ENCODE measurements at places on chromosomes 7 and 10. TPM values are rescaled to one million over a fixed set of nuclear protein-coding genes. Genes with fewer than 3 reads are reported as not detected.

Gene TRIM73
- total RNA-seq = 2.9 TPM

Gene WEE2
- total RNA-seq = 0.12 TPM

Gene GIMAP6
- total RNA-seq = 49.2 TPM

Gene CPVL
- total RNA-seq = 20.6 TPM

Gene LRIT1
- not detected for total RNA-seq

Gene UCN3
- total RNA-seq = not detected

Gene SEMA3E
- total RNA-seq = 35.0 TPM

Gene GNAT3
- total RNA-seq = not detected

Gene TCAF2
- 6.3 TPM for total RNA-seq

Gene ALKBH4
- total RNA-seq = 8.7 TPM

Gene SPDYE18
- total RNA-seq = 1.2 TPM

DNA sequence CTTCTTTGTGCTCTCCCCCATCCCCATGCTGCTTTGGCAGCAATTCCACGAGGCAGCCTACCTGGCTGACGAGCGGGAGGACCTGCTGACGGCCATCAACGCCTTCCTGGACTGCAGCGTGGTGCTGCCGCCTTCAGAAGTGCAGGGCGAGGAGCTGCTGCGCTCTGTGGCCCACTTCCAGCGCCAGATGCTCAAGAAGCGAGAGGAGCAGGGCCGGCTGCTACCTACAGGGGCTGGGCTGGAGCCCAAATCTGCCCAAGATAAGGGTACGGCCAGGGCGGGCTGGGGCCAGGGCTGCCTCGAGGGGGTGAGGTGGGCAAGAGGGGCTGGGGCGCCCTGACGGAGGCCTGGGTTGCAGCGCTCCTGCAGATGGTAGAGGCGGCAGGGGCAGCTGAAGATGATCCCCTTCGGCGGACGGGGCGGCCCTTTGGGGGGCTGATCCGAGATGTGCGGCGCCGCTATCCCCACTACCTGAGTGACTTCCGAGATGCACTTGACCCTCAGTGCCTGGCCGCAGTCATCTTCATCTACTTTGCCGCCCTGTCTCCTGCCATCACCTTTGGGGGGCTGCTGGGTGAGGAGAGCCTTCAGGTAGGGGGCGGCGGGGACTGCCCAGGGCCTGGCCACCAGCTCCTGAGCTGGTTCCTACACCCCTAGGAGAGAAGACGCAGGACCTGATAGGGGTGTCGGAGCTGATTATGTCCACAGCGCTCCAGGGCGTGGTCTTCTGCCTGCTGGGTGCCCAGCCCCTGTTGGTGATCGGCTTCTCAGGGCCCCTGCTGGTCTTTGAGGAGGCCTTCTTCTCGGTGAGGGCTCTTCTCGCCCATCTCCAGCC, 9.4 kb downstream of the FASTK start:
- DNase-seq = no peak
- no peak overlapping the region for H3K4me3 ChIP-seq
- no peak overlapping the region for H3K27ac ChIP-seq
- H3K4me1 ChIP-seq = no peaks in the 10 kb centered on the region
- peaks cover 6% of the 10 kb centered on the region for H3K36me3 ChIP-seq

- no peaks in the 10 kb centered on the region for H3K36me3 ChIP-seq
- H3K4me1 ChIP-seq = peaks cover 9% of the 10 kb centered on the region
- DNase-seq = no peak
- no peak overlapping the region for H3K4me3 ChIP-seq
These were observed 37.2 kb downstream of the IMMP2L start for GRCh38 chr7:111525100-111525499.

GRCh38 chr7:155987681-155988235, 175.5 kb upstream of the SHH start:
- peak; percentile 46 for DNase-seq
- H3K27ac ChIP-seq = no peak overlapping the region
- H3K4me1 ChIP-seq = no peaks in the 10 kb centered on the region
- no peaks in the 10 kb centered on the region for H3K36me3 ChIP-seq
- H3K27me3 ChIP-seq = no peaks in the 10 kb centered on the region

DNA sequence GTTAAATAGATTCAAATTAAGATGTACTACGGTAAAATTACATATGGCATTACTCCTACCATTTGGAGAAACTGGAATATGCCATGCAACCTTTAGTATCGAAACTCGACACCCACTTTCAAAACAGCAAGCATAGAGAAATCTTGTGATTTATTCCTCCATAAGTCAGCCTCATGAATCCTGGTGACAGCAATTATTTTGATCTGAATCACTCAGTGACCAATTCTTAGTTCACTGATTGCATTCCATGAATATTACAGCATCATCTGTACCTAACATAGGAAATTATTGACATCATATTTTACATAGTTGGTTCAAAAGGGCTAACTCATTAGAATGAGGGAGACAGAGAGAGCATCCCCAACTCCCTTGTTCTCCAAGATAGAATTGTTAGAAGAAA, 89.6 kb downstream of the CACNB2 start:
- H3K27ac ChIP-seq = no peak overlapping the region
- H3K4me1 ChIP-seq = no peaks in the 10 kb centered on the region
- H3K27me3 ChIP-seq = no peaks in the 10 kb centered on the region

DNA sequence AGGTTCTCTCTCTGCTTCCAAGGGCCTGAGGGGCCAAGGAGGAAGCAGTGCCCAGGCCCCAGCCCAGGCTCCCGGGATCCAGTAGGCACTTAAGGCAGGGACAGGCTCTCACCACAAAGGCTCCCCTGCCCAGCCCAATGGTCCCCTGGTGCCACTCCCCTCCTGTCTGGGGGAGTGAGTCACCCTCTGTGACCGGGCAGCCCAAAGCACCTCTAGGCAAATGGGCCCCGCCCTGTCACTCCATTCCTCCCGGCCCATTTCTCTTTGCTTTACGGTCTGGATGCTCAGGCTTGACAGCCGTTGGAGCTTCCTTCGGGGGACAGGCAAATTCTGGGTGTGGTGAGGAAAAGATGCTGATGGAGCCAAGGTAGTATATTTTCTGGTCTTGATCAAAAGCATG, at the start of gene CALHM3:
Gene CALHM3, minus strand, starts transcription at position 106 of the 400 bp plus-strand sequence. CDS start 208 bp downstream, outside the sequence.
- no peaks in the 10 kb centered on the region for H3K27me3 ChIP-seq
- DNase-seq = no peak
- no peaks in the 10 kb centered on the region for H3K4me1 ChIP-seq
- H3K4me3 ChIP-seq = no peak within 1 kb of the TSS
- no peak within 1 kb of the TSS for H3K27ac ChIP-seq
- H3K36me3 ChIP-seq = no peaks in the 10 kb centered on the region

DNA sequence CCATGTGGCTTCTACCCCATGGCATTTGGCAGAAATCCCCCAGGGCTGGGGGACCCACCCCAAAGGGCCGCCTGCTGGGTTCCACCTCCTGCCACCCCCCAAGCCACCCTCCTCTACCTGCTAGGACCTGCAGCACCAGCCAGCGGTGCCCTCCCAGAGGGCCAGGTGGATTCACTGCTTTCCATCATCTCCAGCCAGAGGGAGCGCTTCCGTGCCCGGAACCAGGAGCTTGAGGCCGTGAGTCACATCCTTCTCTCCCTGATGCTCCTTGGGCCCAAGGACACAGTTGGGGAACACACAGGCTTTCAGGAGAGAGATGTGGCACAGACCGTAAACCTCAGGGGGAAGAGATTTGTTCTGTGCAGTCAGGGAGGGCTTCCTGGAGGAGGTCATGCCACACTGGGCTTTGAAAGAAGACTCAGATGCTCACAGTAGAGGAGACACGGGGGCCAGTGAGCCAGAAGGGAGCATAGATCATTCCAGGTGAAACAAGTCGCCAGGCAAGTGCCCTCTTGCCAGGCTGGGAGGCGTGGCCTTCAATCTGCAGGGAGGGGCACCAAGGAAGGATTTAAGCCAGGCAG, 11.5 kb upstream of the SH2B2 start:
- DNase-seq = no peak
- no peak overlapping the region for H3K27ac ChIP-seq
- H3K27me3 ChIP-seq = no peaks in the 10 kb centered on the region
- no peaks in the 10 kb centered on the region for H3K4me1 ChIP-seq

DNA sequence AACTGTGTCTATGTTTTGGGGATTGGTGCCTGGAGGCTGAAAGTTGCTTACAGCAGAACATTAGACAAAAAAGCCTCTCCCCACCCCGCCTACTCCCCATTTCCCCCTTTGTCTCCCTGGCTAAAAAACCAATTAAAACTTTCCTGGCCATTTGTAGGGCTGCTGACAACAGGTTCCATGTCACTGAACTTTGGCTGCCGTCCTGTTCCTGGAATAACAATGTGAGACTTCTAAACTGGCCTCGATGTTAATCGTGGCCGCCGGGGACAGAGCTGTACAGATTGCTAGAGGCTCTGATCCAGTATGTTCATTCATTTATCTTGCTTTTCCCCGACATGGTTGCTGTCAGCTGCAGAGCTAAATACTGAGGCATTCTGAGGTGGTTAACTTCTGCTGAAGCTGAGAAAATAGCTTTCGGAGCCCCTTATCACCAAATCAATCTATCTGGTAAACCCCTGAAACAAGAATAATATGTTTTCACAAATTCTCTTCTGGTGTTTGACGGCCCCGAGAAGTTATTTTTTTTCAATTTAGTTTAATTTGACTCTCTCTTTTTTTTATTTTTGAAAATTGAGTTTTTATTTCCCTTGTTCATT, 271.6 kb downstream of the GFRA1 start:
- H3K4me3 ChIP-seq = no peak overlapping the region
- no peak overlapping the region for H3K27ac ChIP-seq
- no peak for DNase-seq
- H3K36me3 ChIP-seq = no peaks in the 10 kb centered on the region
- H3K27me3 ChIP-seq = no peaks in the 10 kb centered on the region
- H3K4me1 ChIP-seq = no peaks in the 10 kb centered on the region

GRCh38 chr7:151181011-151181431, 6.0 kb downstream of the ASB10 start:
- no peak for DNase-seq
- no peaks in the 10 kb centered on the region for H3K36me3 ChIP-seq
- H3K4me1 ChIP-seq = no peaks in the 10 kb centered on the region
- no peak overlapping the region for H3K4me3 ChIP-seq

GRCh38 chr7:24718431-24718831, 38.8 kb downstream of the GSDME start:
- H3K27ac ChIP-seq = no peak overlapping the region
- H3K4me1 ChIP-seq = no peaks in the 10 kb centered on the region
- H3K27me3 ChIP-seq = no peaks in the 10 kb centered on the region
- no peaks in the 10 kb centered on the region for H3K36me3 ChIP-seq
- DNase-seq = no peak

GRCh38 chr7:141575654-141576448, 24.6 kb downstream of the AGK start:
- DNase-seq = no peak
- no peak overlapping the region for H3K27ac ChIP-seq
- H3K27me3 ChIP-seq = no peaks in the 10 kb centered on the region
- H3K36me3 ChIP-seq = no peaks in the 10 kb centered on the region

GRCh38 chr7:158742065-158742821, 37.6 kb upstream of the NCAPG2 start:
- peaks cover 20% of the 10 kb centered on the region for H3K36me3 ChIP-seq
- no peak overlapping the region for H3K4me3 ChIP-seq
- H3K27me3 ChIP-seq = no peaks in the 10 kb centered on the region
- no peak overlapping the region for H3K27ac ChIP-seq

- peak; percentile 32 for DNase-seq
- H3K27me3 ChIP-seq = no peaks in the 10 kb centered on the region
- no peak overlapping the region for H3K4me3 ChIP-seq
- H3K36me3 ChIP-seq = no peaks in the 10 kb centered on the region
- H3K4me1 ChIP-seq = no peaks in the 10 kb centered on the region
These were observed 44.5 kb upstream of the ZMIZ1 start for GRCh38 chr10:79024296-79024695.

GRCh38 chr7:102306916-102307677, 20.4 kb downstream of the SH2B2 start:
- H3K4me1 ChIP-seq = no peaks in the 10 kb centered on the region
- no peak overlapping the region for H3K4me3 ChIP-seq
- no peaks in the 10 kb centered on the region for H3K36me3 ChIP-seq
- no peak for DNase-seq
- H3K27me3 ChIP-seq = no peaks in the 10 kb centered on the region

- H3K27me3 ChIP-seq = no peaks in the 10 kb centered on the region
- DNase-seq = no peak
- no peaks in the 10 kb centered on the region for H3K36me3 ChIP-seq
- H3K27ac ChIP-seq = no peak overlapping the region
These were observed 426.5 kb downstream of the GFRA1 start for GRCh38 chr10:115846528-115846927.

GRCh38 chr10:4538016-4538415, 288.0 kb upstream of the AKR1E2 start:
- H3K4me1 ChIP-seq = no peaks in the 10 kb centered on the region
- H3K27ac ChIP-seq = no peak overlapping the region
- H3K27me3 ChIP-seq = no peaks in the 10 kb centered on the region
- H3K4me3 ChIP-seq = no peak overlapping the region
- no peak for DNase-seq

- DNase-seq = no peak
- H3K27me3 ChIP-seq = no peaks in the 10 kb centered on the region
- no peaks in the 10 kb centered on the region for H3K4me1 ChIP-seq
- no peak overlapping the region for H3K27ac ChIP-seq
These were observed 41.4 kb downstream of the LRRC20 start for GRCh38 chr10:70341016-70341415.

DNA sequence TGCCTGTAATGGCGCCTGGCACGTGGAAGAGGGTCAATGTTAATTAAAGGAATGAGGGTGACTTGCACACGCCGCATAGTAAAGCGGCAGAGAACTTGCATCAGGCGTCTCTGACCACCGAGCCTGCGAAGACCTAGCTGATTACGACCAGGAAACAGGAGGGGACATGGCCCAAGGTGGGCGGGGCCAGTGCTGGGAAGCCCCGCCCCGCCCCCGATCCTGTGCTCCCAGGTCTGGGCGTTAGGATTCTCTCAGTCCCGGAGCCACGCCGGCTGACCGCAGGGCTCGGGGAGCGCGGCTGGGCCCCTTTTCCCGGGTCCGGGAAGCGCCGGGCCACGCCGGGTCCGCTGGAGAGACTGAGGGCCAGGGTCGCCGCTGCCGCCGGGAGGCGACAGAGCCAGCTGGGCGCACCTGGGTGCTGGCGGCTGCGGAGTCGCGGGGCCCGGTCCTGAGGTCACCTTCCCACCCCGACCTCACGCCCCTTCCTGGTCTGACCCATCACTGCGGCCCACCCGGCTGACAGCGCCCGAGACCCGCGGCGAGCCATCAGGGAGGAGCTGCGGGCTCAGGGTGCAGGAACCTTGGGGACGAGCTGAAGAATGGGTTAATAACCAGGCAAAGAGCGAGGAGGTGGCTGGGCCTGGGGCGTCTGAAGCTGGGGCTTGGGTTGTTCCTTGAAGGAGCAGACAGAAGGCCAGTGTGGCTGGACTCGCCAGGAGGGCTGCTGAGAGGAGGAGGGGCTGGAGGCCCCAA, 23.0 kb upstream of the GRID1 start:
- no peak overlapping the region for H3K27ac ChIP-seq
- H3K4me1 ChIP-seq = no peaks in the 10 kb centered on the region
- DNase-seq = no peak
- H3K4me3 ChIP-seq = no peak overlapping the region
- no peaks in the 10 kb centered on the region for H3K27me3 ChIP-seq

DNA sequence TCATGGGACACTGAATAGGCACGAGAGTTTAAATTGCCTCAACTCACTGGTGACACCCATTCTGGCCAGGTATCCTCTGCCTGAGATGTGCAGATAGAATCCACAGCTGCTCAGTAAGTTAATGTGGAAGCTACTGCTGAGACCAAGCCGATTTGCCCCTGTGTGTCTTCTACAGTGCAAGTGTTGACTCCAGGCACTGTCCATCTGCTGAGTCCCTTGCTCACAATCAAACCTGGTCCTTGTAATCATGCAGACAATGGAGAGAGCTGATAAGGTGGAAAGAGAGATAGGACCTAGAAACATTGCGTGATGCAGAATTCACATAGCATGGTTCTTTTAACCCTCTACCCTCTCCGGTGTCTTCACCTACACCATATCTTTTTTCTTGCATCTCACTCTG, 101.4 kb downstream of the ITGB8 start:
- no peak for DNase-seq
- no peaks in the 10 kb centered on the region for H3K36me3 ChIP-seq
- H3K4me3 ChIP-seq = no peak overlapping the region
- no peaks in the 10 kb centered on the region for H3K27me3 ChIP-seq
- H3K4me1 ChIP-seq = no peaks in the 10 kb centered on the region
- H3K27ac ChIP-seq = no peak overlapping the region
